Activated CD4-positive, alpha-beta T cell treated with anti-CD3 and anti-CD28 coated beads, Interleukin-2, amount 10 ng/mL, durations not matched to agents 24 days and 14 days (primary cell): ENCODE measurements at places on chromosomes 7 and 10. TPM values are rescaled to one million over a fixed set of nuclear protein-coding genes. Genes with fewer than 3 reads are reported as not detected.

- DNase-seq: no peak
These were observed 137.2 kb upstream of the RSU1 start for GRCh38 chr10:16954280-16955030.

GRCh38 chr10:5858811-5859210, 30.9 kb downstream of the ANKRD16 start:
- DNase-seq: no peak

DNA sequence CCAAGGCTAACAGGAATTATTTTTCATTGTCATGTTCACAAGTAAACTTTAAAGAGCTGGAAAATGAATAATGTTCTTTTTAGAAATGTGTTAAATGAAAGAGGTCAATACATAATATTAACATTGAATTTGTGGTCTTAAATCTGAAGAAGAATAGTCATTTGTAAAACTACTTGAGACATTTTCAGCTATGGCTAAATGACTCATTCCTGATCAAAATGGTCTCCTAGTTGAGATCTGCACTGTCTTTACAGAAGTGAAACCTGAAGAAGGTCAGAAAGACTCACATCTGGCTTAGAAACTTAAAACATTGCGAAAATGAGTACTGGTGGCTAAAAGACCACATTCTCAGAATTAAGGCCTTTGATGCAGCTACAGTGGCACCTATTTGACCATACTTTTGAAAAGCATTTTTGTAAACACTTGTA, 5.9 kb downstream of the PIK3CG start:
- DNase-seq: peak; percentile 63

GRCh38 chr7:19522486-19522885, 186.4 kb downstream of the POLR1F start:
- DNase-seq: no peak

DNA sequence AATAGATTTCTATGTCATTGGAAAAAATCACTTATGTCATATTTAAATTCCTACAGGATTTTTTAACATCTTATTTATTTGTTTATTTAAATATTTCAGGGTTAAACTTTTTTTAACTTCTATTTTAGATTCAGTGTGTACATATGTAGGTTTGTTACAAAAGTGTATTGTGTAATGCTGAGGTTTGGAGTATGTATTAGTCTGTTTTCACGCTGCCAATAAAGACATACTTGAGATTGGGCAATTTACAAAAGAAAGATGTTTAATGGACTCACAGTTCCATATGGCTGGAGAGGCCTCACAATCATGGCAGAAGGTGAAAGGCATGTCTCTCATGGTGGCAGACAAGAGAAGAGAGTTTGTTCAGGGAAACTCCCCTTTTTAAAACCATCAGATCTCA, 65.4 kb downstream of the MGAM2 start:
- no peak for DNase-seq

- DNase-seq: no peak
These were observed 195.8 kb upstream of the FAM3C start for GRCh38 chr7:121591926-121592325.

GRCh38 chr10:43172645-43173044, 34.4 kb downstream of the CSGALNACT2 start:
- no peak for DNase-seq

DNA sequence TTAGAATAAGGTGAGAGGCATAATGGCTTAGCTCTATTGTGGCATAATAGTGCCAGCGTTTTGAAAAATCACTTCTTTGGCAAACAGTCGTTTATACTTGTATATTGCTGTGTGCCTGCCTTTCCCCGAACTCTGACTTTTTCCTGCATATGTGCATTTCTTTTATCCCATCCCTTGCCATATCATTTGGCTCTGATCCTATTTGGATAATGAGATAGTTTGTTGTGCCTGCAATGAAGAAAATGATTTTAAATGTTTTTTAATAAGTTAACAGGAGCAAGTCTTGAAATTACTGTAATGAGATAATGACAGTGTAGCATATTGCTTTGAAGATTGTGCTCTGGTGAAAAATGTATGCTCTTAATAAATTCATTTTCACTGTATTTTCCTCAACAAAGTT, 288.0 kb upstream of the LRGUK start:
- no peak for DNase-seq

Gene TRIM50
- not detected in 2 replicates for total RNA-seq
